ENCODE measurements at places on chromosomes 11 and 22.

- DNase-seq, result no peak
Measured at GRCh38 chr22:29205252-29205593, 473 bp upstream of the EMID1 start.

DNA sequence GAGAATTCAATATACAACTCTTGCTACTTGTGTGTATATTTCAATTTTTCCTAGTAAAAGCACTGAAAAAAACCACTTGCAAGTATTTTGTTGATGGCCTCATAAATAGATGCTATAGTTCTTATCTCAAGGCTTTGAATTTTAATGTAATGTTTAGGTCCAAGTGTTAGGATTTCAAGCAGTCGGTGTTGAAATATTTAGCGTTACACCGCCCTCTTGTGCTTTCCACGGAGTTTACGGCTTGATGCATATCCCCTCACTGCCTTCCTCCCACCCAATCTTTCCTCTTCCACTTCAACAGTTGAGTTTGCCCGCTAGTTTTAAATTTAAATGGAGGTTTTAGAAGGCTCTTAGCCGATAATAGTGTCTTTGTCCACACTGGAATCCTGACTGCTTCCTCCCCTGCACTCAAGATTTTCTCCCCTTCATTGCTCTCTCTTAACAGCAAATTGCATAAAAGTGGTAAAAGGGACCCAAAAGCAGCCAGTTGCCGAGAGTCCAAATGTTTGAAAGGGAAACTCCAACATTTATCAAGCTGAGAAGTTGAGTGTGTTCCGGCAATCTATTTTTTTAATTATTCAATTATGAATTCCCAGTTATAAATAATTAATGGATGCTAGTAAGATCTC lies 25.9 kb upstream of the HTATIP2 start:
- no peak for DNase-seq

- DNase-seq, result no peak
Measured at GRCh38 chr11:108912581-108912980, 247.7 kb downstream of the DDX10 start.

GRCh38 chr11:47905358-47906059 lies 57.4 kb upstream of the NUP160 start:
- DNase-seq, result no peak
